ENCODE measurements at places on chromosomes 6 and 20.

- DNase-seq = no peak
Observed at GRCh38 chr6:78462728-78463127, 404.6 kb upstream of the IRAK1BP1 start.

GRCh38 chr20:10454151-10454750 lies 19.1 kb downstream of the SLX4IP start:
- no peak for DNase-seq

DNA sequence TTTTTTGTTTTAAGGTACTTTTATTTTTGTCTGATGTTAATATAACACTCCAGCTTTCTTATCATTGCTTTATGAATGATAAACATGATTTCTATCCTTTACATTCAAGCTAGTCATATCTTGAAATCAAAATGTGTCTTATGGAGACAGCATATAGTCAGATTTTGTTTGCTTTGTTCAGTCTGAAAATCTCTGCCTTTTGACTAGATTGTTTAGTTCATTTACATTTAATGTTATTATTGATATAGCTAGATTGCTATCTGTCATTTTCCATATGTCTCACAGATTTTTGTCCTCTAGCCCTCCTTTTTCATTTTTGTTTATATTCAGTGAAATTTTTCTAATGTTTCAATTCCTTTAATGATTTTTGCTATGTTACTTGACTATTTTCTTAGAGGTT lies 332.8 kb downstream of the SMOC2 start:
- no peak for DNase-seq

- no peak for DNase-seq
Observed at GRCh38 chr6:143333749-143334520, 116.6 kb downstream of the ADAT2 start.

- no peak for DNase-seq
Observed at GRCh38 chr20:21391185-21391971, 5.9 kb downstream of the NKX2-4 start.

- no peak for DNase-seq
Observed at GRCh38 chr6:164252291-164252690, 837.8 kb downstream of the QKI start.

GRCh38 chr20:51767867-51768758 lies at the start of gene ATP9A:
Gene ATP9A (minus strand): TSS chr20:51768390. CDS start chr20:51768369, 21 bp downstream.
- no peak for DNase-seq

DNA sequence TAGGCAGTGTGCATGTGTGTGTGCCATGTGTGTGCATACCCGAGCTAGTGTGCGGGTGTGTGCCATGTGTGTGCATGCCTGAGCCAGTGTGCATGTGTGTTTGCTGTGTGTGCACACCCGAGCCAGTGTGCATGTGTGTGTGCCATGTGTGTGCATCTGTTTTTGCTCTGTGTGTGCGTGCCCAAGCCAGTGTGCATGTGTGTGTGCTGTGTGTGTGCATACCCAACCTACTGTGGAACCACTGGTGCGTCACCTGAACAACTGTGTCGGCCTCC lies 5.7 kb downstream of the RBBP8NL start:
- DNase-seq = no peak

GRCh38 chr6:138691595-138692057 lies 81.9 kb upstream of the CCDC28A start:
- DNase-seq = no peak

- DNase-seq = no peak
Observed at GRCh38 chr6:160010067-160010466, 41.2 kb downstream of the IGF2R start.

DNA sequence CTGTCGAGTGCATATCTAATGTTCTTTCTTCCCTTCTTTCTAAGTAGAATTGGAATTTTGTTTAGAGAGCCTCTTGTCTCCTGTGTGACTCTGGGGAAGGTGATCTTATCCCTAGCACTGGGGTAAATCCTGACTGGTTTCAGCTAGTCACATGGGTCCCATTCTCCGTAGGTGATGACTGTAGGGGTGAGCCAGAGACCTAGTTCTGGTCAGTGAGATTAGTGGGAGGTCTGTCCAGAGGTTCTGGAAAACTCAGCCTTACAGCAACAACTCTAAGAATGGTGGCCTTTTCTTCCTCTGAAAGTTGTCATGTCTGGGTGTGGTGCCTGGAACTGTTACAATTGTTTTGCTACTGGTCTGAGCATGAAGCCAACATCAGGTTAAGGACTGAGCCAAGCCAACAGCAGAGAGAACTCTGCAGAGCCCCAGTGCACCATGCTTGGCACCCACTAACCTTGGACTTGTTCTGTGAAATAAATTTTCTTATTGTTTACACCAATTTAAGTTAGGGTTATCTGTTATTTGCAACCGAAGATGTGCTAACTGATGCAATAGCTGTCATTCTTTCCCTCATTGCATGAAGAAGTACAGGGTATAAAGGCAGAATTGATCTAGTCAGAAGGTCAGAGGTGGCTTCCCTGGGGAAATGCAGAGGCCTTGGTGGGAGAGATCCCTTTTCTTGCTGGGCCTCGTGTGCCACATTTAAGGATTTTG lies 56.8 kb upstream of the TULP4 start:
- no peak for DNase-seq

All from stimulated activated CD4-positive, alpha-beta T cell treated with anti-CD3 and anti-CD28 coated beads, Interleukin-1b, Interleukin-23, amount 100 ng/mL, for 1 hour (primary cell).